ENCODE measurements at places on chromosomes 11 and 22.

DNA sequence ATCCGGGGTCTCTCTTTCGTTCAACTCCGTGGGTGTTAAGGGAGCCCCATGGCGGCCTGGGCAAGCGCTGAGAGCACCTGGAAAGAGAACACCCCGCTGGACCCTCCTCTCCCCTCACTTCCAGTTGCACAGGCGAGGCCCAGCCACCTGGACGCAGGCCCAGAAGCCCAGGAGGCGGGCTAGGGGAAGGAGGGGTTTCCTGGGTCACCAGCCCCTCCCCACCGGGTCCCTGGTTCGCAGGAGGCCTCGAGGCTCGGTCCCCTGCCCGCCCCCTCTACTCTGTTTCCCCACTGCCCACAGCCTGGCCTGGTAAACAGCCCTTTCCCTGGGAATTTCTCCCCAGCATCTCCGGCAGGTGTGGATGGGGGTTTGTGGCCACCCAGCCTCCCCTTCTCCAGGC lies 8.5 kb upstream of the NFAM1 start:
- no peak for DNase-seq

DNA sequence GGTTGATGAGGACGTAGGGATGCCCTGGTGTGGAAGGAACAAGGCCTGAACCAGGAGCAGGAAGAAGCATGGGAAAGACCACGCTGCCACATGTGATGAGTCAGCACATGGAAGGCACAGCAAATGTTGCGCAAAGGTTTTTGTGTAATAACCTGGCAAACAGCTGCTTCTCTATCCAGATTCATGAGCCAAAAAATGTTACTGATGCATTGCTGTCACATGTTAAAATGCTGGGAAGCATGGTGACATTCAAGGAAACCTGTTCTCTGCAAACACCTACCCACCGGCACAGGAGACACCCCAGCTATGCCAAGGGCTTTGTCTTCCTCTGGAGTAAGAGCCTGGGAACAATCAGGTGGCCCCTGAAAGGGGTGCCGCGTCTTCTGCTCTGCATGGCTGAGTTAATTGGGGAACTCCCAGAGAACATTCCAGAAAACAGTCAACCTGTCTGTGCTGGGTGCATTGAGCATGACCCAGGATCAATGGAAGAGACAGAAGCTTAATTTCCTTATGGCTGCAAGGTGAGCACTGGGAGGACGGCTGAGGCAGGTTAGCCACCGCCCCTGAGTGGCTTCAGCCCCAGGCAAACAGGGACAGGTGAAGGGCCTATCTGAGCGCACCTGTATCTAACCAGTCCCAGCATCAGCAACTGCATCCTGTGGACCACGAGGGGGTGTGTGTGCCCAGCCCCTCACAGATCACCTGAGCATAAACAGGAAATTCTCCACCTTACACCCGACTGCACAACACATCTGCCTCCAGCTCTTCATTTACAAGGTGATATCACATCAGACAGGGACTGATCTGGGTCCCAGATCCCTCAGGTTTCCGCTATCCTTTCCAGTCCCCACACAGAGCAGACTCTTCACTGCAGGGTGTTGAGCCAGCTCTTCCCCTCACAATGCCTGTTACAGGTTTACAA lies 108.4 kb downstream of the GGTLC2 start:
- DNase-seq, result peak; percentile 7

GRCh38 chr11:79052544-79052943 lies 388.3 kb downstream of the TENM4 start:
- peak; percentile 4 for DNase-seq

GRCh38 chr11:45485070-45485707 lies 180.2 kb downstream of the CHST1 start:
- no peak for DNase-seq

DNA sequence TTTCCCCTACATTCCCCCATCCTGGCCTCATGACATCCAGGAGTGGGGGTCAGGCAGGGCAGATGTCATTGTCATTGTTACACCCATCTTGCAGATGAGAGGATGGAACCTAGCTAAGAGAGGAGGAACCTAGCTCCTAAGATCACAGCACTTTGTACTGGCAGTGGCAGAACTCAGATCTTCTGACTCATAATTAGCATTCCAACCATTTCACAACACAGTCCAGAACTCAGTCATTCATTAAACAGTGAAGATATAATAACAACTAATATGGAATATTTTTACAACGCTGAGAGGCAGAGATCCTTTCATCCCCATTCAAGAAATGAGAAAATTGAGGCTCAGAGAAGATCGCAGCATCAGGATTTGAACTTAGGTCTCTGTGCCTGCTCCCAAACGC lies 127.8 kb downstream of the CHST1 start:
- DNase-seq, result no peak

GRCh38 chr11:2091786-2092463 lies 47.3 kb downstream of the IGF2 start:
- DNase-seq, result no peak

GRCh38 chr22:48145738-48146137 lies 1383.3 kb downstream of the TBC1D22A start:
- no peak for DNase-seq

DNA sequence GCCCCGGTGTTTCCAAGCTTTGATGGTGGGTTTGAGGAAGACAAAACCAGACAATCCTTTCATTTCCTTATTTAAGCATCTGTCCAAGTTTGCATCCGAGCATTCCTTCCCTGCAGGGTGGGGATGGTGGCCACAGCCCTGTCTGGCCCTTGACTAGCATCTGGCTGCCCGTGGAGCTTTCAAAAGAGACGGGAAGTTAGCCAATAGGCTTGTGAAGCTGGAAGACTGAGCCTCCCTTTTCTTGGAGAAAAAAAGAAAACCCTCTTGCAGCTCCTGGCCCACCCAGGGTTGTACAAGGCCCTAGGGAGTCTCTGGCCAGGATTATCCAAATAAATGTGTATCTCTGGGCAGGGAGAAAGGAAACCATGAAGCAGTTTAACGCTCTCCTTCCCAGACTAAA lies 60.6 kb downstream of the MICAL2 start:
- no peak for DNase-seq

- no peak for DNase-seq
Measured at GRCh38 chr11:120357620-120358019, 21.4 kb downstream of the ARHGEF12 start.

- no peak for DNase-seq
Measured at GRCh38 chr11:65524014-65524740, 706 bp upstream of the SCYL1 start.

DNA sequence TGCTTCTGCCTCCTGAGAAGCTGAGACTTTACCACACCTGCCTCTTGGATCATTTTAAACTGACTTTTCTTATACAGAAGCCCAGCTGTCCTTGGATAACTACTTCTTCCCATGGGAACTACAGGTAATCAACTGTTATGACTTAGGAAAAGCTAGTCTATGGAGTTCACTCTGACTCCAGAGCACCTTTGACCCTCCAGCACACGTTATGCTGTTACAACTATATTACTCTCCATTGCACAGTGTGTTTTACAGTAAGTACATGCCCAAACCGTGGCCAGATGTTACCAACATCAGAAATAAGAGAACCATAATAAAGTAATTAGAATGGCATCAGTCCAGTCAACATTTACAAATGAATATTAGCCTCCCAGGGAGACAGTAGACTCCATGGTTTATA lies 21.3 kb upstream of the TSG101 start:
- no peak for DNase-seq

DNA sequence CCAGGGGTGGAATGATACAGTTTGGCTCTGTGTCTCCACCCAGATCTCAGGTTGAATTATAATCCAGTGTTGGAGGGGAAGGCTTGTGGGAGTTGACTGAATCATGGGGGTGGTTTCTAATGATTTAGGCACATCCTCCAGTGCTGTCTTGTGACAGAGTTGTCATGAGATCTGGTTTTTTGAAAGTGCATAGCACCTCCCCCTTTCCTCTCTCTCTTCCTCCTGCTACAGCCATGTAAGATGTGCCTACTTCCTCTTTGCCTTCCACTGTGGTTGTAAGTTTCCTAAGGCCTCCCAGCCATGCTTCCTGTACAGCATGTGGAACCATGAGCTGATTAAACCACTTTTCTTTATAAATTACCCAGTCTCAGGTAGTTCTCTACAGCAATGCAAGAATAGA lies 45.1 kb downstream of the THAP12 start:
- no peak for DNase-seq

DNA sequence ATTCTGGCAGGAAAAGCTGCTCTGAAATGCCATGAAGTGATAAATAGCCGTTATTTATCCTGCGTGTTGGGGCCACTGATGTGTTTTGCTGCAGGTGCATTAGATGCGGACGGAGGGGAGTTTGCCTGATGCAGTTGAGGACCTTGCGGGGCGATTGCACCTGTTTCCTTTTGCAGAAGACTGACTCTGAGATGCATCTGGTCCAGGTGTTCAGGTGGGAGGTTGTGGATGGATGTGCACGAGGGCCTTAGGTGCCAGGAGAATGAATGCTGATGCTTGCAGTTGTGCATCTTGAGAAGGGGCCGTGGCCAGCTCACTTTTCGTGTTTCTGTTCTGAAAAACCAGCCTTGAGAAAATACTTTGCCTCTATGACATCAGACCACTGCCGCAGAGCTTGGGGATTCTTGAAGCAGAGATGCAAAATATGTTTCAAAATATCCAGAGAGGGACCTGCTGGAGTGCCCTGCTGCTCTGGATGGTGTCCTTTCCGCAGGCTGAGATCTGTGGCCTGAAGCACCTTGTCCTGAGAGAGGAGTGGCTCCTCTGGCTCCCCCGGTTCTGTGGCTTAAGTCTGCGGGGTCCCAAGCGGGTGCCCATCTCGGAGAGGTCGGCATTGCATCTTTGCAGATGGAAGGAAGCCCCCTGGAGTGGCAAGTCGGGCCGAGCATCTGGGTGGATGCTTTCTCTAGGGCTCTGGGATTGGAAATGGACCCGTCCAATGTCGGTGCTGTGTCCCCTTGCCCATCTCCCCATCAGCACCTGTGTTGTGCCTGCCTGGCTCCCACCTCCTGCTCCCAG lies 1031.1 kb downstream of the TBC1D22A start:
- DNase-seq, result no peak

All from DMS153 (cell line).